ENCODE measurements at places on chromosomes 4 and X. TPM values are rescaled to one million over a fixed set of nuclear protein-coding genes. Genes with fewer than 3 reads are reported as not detected.

The LRP2BP gene
- total RNA-seq, result 0.18 TPM

The FRMD7 gene
- total RNA-seq, result not detected

The TKTL2 gene
- not detected for total RNA-seq

The ARMCX1 gene
- 0.68 TPM for total RNA-seq
